ENCODE measurements at places on chromosomes 5 and 9.

GRCh38 chr9:27386571-27387091 is 89.7 kb upstream of the EQTN start:
- DNase-seq: no peak

DNA sequence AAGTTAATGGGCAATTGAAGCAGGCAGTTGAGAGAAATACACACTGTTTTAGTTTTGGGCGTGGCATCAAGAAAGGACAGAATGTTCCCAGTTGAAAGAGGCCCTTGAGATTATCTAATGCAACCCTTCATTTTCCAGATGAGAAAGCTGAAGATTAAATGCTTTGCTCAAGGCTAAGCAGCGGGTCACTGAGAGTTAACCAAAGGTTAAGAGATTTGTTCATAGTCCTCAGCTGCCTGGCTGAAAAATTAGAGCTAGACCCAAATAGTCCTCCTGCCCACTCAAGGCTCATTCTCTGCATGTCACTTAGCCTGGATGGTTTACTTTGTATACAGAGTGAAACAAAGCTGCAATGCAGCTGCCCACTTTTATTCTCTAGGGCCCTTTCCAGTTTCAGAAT is 46.7 kb upstream of the MAMDC2 start:
- DNase-seq: no peak

- peak; percentile 95 for DNase-seq
These were observed 4.0 kb upstream of the TRAF2 start for GRCh38 chr9:136882109-136882946.

DNA sequence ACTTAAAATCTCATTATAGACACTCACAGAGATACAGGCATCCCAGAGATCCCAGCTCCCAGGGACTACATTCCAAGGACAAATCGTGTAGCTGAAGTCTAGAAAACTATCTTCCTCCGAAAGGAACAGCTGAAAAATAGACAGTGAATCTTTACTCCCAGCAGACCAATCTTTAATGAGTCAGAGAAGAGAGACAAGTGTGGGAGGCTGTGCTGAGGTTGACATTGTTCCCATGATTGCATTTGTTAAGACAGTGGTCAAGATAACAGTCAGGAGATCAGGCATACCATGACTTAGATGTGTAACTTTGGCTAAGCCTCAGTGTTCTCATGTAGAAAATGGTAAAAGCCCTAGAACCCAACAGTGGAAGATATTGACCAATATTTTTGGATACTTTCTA is 120.7 kb downstream of the PAPPA start:
- DNase-seq: no peak

DNA sequence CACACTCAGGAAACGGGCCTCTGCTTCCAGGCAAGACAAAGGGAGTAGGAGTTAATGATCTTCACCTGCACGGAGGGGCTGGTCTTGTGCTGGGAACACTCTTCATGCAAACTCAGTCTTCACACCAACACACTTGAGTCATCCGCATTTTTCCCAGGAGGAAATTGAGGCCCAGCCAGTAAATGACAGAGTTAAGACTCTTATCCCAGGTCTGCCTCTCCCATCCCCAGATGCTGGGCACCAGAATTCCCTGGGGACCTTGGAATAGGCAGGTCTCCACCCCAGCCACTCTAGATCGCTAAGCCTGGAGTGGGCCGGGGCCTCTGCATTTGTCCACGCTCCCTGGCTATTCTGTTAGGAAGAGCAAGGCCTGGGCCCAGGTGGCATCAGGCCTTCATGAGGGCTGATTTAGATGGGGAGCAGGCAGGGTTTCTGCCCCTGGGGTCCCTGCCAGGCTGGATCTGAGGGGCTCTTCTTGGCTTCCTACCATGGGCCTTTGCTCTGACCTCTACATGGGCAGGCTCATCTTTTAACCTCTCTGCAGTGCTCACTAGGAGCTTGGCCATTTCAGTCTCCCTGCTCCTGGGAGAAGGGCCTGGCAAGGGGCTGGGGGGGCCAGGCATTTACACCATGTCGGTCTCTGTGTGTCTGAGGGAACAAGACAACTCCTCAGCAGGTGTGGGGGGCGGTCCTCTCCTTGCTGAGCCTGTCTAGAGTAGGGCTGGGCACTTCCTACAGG is 77.3 kb downstream of the AMBP start:
- no peak for DNase-seq

- DNase-seq: no peak
These were observed 2.9 kb upstream of the DPM2 start for GRCh38 chr9:127940593-127940992.

DNA sequence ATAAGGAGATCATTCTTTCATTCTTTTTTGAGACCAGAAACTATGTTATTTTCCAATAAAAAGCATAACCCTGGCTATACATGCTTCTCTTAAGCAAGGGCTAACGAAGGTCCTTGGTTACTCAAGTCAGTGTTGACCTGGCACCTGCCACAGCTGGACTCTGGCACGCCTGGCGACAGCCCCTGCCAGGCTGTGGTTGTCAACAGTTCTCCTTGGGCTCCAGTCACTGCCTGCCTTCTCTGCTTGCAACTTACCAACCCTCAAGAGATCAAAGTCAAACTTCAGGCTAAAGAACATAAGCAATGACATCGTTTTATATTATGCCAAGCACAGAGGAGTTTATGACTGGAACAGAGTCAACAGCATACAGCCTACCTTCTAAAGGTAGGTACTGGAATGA is 61.4 kb upstream of the TBC1D9B start:
- DNase-seq: no peak

GRCh38 chr5:133569347-133569746 is 43.0 kb downstream of the FSTL4 start:
- no peak for DNase-seq

DNA sequence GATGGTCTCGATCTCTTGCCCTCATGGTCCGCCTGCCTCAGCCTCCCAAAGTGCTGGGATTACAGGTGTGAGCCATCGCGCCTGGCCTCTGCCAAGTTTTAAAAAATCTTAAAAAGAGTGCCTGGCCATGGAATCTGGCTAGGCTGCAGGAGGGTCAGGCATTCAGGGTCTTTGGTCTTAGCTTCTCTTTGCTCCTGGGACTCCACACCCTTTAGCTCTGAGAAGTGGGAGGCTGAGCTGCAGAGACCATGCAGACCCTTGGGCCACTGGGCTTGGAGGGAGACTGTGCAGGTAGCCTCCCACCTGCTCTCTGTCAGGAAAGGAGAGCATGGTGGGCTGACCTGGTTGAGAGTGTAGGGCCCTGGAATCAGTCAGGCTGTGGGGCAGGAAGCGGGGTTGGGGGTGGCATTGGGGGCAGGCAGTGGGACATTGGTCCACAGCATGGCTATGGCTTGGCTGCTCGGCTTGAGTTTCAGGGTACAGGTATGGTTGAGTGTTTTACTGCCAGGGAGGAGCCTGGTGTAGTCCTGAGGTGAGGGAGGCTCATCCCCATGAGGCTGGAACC is 20.8 kb downstream of the PHF2 start:
- DNase-seq: no peak

GRCh38 chr9:99414321-99414720 is 192.2 kb downstream of the SEC61B start:
- DNase-seq: no peak

- DNase-seq: no peak
These were observed 750 bp downstream of the DNM1 start for GRCh38 chr9:128203707-128204551.

- no peak for DNase-seq
These were observed 97.5 kb downstream of the RXRA start for GRCh38 chr9:134423749-134424148.

GRCh38 chr5:125346316-125346715 is 599.9 kb upstream of the ZNF608 start:
- no peak for DNase-seq

- no peak for DNase-seq
These were observed 4.7 kb downstream of the SYNPO start for GRCh38 chr5:150645070-150645700.

- DNase-seq: no peak
These were observed 103.3 kb downstream of the CWC27 start for GRCh38 chr5:64872044-64872443.

- no peak for DNase-seq
These were observed 19.0 kb downstream of the STOM start for GRCh38 chr9:121350993-121351561.

GRCh38 chr5:154576429-154576806 is 98.4 kb upstream of the HAND1 start:
- DNase-seq: no peak

GRCh38 chr9:92378865-92379560 is 25.4 kb downstream of the OGN start:
- no peak for DNase-seq

DNA sequence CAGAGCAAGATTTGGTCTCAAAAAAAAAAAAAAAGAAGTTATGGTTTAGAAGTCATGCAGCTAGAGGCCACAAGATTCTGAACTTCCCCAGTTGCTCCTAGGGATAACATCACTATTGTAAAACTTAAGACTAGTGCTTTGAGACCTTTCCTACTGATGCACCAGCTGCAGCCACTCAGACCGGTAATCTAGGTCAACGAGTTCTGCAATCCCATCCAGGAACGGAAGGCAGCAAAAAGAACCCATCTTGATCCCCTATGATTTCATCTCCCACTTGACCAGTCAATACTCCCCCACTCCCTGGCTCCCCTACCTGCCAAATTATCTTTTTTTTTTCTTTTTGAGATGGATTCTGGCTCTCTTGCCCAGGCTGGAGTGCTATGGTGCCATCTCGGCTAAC is 46.9 kb upstream of the TTC39B start:
- DNase-seq: no peak

GRCh38 chr5:122004201-122004600 is 42.4 kb downstream of the SRFBP1 start:
- DNase-seq: no peak

- DNase-seq: no peak
These were observed 85.0 kb downstream of the LURAP1L start for GRCh38 chr9:12859704-12860251.

GRCh38 chr5:14250748-14251701 is 107.9 kb downstream of the TRIO start:
- no peak for DNase-seq

GRCh38 chr5:16819522-16820167 is 116.4 kb downstream of the MYO10 start:
- DNase-seq: no peak

DNA sequence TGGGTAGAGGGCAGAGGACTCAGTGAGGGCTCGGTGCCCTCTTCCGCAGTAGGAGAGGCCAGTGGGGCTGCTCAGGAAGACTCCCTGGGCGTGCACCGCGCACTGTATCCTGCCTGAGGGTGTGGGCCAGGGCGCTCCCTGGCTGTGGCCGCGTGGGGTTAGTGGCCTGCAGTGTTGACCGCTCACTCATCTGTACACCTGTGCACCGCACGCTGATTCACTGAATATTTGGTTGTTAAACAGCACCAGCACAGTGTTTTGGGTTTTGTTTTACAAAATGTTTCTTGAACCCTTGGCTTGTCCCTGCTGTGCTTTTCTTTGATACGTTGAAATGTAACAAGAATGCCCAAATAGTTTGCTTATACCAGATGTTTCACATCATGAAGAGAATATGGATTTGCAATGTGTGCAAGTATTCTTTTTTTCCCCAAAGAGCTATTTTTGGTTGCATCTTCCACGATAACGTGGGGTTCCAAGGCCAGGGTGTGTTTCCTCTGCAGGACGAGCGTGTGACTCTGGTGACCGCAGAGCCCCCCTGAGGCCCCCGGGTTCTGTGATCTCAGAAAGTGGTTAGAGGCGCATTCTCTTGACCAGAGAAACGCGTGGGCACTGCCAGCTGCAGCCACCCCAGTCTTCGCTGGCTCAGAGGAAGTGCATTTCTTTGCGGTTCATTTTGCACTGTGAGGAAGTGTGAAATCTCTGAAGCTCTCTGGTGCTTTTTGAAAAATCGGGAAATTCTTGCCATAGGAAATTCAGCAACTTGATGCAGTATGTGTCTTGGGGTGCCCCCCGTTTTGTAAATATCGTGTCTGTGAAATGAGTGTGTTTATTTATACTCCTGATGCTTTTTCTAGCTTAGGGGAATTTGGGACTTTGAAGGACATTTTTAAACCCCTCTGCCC is 46.9 kb downstream of the AHRR start:
- DNase-seq: peak; percentile 60
